ENCODE measurements at places on chromosomes 2 and 18.

DNA sequence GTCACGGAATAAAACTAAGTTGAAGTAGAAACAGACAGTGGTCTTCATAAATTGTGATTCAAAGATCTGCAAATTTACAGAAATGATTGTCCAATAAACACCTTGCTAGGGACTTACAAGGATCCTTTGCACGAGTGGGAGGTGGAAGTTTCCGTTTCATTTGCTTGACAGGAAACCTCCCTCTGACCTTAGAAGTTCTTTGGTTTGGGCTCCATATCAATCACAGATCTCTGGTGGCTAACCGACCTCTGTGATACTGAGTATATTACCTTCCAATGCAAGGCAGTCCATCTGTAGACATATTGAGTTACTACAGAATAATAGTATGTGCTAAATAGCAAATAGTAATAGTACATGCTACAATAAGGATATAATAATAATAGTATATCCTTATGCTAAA, 33.7 kb upstream of the RNF152 start:
- no peak for DNase-seq

DNA sequence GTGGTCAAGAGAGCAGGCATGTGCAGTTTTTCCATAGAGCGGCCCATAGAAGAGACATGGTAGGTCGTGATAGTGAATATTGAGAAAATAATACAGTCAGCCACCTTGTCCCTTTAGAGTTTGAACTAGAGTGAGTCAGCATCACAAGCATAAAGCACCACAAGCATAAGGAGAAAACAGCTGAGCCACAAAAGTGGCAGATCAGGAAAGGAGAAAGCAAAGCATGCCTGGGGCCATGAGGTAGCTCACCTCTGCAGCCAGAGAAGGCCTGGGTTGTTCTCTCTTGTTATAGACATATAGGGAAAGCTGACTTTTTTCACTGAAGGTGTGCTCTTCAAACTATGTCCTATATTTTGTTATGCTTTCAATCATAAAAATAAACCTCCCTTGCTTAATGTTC, 879.0 kb downstream of the DSC3 start:
- DNase-seq, result no peak

DNA sequence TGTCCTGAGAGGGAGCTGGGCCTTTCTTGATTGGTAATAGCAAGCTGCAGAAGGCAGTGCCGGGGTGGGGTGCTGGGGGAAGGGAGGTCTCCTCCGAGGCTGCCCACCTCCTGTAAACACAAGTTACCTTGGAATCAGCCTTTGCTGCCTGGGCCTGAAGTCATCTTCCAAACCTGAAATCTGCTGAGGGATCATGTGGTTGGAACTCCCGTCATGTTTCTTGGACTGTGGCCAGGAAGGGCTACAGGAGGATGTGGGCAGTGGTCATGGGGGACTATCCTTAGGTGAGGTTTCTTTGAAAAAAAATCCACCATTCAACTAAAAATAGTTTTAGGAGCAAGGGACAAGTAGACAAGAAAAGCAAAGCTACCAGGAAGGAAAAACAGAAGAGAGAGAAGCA, 74.2 kb downstream of the CDK15 start:
- no peak for DNase-seq

DNA sequence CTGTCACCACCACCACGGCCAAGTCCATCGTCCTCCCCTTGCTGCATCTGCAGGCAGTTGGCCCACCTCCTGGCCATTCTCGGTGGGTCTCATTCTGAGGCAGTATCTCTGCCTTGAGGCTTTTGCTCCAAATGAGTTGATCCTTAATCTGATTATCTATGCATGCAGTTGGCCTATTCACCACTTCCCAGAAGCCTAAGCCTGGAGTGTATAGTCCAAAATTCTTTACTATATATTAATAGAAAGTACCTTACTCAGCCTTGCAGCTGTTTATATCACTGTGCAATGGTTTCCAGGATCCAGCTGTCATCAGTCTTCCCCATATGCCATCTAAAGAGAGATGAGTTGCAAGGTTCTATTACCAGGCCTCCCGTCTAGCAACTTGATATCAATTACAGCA, 292.4 kb downstream of the SS18 start:
- no peak for DNase-seq

DNA sequence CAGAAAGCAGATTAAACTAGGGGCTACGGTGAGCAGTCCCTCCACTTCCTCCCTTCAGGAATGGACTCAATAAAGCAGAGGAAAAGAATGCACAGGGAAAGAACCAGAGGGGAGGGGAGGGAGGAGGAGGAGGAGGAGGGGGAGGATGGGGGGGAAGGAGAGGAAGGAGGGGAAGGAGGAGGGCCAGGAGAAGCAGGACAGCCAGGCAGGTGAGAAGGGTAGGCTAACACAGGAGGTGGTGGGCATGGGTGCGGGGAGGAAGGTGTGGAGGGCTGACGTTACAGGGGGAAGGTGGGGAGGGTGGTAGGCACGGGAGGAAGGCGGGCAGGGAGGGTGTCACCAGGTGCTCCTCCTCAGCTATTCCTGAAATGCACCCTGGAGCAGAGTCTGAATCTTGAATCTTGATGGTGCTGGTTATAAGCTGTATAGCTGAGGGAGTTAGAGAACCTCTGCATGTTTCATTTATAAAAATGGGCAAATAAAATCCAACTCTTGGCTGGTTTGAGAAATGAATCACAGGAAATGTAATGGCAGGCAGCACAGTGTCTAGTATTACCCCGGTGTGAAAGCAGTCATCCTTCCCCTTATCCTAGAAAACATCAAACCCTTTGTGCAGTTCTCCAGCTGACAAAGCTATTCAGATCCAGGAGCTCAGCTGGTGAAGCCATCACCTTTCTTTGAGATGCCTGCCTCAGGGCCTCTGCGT, 3.4 kb downstream of the TMEM18 start:
- no peak for DNase-seq

DNA sequence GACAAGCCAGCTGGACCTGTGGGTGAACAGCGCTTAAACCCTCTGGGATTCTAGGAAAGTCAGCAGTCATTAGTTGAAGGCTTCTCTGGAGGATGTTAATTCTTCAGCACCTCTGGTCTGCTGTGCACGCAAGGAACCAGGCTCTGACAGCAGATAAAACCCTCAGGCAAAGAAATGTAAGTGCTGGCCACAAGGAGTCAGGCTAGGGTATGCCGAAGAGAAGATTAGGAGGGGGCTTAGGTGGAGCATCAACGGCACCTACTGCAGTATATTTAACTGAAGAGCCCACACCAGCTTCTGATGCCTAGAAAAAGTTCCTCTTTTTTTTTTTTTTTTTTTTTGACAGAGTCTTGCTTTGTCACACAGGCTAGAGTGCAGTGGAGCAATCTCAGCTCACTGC, 304.2 kb upstream of the MC4R start:
- no peak for DNase-seq

DNA sequence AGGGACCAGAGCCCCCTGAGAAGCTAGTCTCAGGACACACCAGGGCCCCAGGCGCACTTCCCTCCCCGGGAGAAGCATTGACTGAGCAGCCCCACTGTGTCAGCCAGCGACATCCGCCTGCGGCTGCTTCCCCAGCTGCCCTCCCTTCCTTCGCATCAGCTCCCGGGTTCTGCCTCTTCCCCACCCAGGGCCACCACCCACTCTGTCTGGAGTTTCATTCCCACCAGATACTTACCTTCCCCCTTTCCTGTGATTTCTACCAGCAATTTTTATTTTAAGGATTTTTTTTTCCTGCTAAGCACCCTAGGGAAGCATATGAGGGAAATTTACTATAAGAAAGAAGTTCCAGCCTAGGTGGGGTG, 99.2 kb downstream of the SMAD7 start:
- no peak for DNase-seq

DNA sequence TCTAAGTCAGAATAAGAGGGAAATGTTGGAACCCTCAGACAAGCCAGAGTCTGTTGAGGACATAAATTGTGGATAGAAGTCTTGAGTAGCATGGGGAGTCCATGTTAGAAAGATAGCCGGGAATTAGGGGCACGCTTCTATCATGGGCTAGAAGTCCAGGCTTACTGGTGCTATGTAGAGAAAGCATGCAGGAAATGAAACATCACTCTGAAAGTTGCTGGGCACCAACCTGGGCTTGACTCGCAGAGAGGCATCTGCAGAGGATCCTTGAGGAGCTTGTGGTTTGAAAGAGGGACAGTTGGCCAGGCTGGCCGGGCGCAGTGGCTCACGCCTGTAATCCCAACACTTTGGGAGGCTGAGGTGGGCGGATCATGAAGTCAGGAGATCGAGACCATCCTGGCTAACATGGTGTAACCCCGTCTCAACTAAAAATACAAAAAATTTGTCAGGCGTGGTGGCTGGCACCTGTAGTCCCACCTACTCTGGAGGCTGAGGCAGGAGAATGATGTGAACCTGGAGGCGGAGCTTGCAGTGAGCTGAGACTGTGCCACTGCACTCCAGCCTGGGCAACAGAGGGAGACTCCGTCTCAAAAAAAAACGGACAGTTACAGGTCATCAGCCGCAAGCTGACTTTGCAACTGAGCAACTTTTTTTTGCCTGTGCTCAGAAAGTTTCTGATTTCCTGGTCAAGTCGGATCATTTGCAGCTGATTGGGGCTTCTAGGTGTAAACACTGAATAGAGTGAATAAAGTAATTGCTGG, 24.9 kb downstream of the CERS6 start:
- DNase-seq, result no peak

- DNase-seq, result no peak
These were observed 3.9 kb downstream of the GYPC start for GRCh38 chr2:126659562-126660467.

DNA sequence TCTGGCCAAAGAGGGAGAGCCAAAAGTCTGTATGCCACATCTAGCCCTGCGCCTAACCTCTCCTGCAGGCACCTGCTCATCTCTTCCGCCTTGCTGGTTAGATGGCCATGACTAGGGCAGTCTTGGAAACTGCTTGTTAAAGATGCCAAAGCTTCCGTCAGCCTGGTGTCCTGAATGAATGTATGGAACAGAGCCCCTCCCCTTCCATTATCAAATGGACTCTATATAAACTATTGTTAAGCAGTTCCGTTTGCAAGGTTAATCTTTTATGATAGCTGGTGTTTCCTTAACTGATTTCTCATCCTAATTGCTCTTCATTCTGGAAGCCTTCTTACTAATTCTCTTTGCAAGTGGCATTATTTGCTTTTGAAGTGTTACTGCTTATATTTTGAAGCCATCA, 87.1 kb downstream of the ATP9B start:
- no peak for DNase-seq

DNA sequence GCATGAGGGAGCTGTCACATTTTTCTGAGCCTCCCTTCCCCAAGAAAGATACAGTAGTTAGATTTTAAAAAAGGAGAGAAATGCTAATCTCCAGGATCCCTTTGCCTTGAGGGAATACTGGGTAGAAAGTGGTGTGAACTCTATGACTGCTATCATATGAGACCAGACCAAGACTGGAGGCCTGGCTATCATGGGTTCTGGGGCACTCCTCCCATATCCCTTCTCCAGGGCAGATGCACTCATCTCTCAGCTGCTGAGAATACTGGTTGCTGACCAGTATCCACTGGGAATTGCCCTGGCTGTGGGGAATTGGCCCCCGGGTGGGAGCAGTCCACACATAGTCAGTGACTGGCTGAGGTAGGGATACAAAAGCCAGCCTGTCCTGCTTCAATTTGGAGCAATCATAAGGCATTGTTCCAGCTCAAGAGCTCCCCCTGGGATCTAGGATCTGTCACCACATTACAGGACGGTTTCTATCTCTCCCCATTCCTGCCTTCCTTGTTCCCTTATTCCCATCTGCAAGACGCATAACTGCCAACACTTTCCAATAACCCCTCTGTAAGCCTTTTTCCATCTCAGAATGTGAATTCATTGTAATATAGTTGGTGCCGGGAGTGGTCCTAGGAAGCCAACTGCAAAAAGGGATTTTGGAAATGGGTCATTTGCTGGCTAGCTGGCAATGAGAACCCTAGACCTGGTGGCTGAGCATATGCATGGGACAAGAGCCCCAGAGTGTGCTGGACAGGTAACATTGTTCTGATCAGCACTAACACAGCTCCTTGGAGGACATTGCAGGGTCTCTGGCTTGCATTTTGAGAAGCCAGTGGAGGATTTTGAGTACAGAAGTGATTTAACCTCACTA, 35.4 kb upstream of the REEP1 start:
- no peak for DNase-seq

- DNase-seq, result no peak
These were observed 36.5 kb upstream of the CDH19 start for GRCh38 chr18:66640431-66640830.

GRCh38 chr2:18276583-18277075, 283.8 kb downstream of the RDH14 start:
- DNase-seq, result no peak

DNA sequence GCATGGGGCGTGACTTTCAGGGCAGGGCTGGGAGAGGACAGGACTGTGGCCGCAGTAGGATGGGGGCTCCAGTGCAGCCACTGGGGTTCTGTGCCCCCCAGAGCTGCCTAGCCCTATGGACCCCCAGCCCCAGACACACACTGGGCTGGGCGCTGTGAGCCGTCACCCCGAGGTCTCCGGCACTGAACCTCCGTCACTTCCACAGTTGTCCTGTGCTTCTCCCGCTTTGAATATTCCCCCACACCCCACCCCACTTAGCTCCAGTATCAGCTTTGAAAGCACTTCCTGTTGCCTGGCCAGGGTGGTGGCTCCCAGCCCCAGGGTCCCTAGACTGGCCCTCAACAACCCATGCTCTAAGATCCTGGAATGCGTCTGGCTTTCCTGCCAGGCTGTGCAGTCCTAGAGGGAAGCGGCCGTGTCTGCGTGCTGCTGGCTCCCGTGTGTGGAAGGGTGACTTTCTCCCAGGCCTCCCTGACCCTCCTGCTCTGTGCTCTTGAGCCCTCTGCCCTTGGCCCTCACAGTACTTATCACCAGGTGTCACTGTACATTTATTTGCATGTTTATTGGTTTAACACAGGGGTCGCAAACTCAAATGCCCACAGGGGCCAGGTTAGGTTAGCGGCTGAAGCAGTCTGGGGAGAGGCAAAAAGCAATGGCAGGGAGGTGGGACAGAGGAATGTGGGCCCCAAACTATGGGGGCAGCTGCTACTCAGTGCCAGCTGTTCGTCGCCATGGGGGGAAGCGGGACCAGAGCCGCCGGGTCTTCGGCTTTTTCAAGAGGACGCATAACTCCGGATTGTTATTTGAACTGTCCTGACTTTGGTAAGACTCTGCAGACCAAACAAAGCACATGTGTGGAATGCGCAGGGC, 9.9 kb downstream of the OBSL1 start:
- no peak for DNase-seq

DNA sequence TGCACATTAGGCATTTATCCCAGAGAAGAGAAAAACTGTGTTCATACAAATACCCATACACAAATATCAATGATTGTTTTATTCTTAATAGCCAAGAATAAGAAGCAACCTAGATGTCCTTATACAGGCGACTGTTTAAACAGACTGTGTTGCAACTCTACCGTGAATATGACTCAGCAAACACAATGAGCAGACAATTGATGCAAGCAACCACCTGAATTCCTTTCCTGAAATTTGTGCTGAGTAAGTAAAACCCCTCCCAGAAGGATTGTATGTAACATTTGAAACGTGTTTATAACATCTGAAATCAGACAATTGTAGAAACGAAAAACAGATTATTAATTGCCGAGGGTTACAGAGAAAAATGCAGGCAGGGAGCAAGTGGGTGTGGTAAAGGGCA, 621.9 kb upstream of the SOX11 start:
- no peak for DNase-seq

GRCh38 chr2:198664321-198664720, 793.4 kb downstream of the SATB2 start:
- DNase-seq, result no peak

Data from mesothelial cell of epicardium (in vitro differentiated cells).